ENCODE measurements at places on chromosomes 13 and 19.

DNA sequence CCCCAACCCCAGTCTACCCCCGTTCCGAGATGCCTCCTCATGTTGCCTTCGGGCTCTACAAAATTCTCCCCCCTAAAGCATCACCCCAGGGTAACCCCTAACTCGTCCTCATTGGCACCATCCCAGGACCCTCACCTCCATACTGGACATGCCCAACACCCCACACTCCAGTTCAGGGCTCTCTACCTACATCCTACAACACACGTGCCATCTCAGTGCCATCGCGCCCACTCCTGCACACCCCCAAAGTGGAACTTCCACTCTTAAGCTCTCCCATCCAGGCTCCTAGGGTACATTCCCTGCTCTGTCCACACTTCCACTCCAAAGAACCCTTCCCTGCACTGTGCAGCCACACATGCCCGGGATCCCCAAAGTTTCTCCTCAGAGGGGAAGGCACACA, 827 bp upstream of the FKRP start:
- no peak for DNase-seq

DNA sequence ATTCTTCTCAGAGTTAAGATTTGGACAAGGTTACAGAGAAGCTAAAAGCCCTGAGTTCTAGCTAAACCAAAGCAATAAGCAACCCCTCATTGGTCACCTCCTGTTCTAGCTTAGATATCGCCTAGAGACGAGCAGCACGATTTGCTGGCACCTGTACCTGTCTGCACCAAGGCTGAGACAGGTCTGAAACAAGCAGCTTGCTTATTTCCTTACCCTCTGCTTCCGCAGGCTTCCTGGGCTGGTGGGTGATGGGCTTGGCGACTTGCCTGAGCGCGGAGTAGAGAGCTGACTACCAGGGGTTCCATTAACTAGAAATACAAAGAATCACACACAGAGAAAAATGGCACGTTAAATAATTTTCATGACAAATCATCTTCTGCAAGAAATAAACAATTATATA, 276.9 kb downstream of the DCLK1 start:
- no peak for DNase-seq

DNA sequence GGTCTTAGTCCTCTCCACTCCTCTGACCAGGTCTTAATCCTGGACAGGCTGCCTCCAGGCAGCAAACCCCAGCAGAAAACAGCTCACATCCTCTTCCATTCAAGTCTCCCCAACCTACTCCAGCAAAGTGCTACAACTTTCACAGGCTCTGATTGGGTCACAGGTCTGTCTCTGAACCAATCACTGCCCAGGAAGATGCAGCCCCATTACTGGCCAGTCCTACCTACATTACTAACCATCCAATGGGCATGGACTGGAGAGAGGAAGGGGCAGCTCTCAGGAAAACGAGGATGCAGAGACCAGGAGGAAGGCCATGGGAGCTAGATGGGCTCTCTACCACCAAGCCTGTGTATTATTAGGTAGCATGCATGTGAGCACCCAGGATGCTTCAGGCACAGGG, 12.2 kb downstream of the MED26 start:
- no peak for DNase-seq

DNA sequence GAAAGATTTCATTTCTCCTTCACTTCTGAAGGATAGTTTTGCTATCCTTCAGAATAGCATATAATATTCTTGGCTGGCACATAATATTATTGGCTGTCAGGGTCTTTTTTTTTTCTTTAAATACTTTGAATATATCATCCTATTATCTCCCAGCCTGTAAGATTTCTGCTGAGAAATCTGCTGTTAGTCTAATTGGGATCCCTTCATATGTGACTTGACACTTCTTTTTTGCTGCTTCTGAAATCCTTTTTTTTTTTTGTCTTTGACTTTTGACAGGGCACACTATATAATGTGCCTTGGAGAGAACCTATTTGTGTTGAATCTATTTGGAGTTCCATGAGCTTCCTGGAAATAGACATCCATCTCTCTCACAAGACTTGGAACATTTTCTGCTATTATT, 136.9 kb upstream of the UBL3 start:
- no peak for DNase-seq

DNA sequence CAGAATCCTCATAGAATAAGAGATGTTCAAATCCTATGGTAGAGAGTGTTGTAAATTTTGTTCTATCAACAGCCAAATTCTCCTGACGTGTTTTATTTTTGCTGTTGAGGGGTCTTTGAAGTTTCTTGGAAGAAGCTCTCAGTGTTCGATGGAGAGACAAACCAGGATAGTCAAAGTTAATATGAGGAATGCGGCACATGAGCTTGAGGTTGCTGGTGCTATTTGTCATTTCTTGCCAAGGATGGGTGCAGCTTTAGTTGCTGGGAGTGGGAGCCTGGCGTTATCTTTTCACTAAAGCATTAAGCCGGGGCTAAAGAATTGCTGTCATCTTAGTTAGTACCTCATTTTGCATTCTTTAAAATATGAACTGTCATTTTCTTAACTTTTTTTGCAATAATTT, 239.9 kb upstream of the CSNK1A1L start:
- DNase-seq: no peak

- no peak for DNase-seq
Measured at GRCh38 chr19:19215792-19216191, 4.0 kb downstream of the NCAN start.

Measured in stimulated activated CD4-positive, alpha-beta T cell treated with anti-CD3 and anti-CD28 coated beads, Interleukin-4, amount 100 ng/mL, for 48 hours (primary cell).